ENCODE measurements at places on chromosomes 7 and 10.

DNA sequence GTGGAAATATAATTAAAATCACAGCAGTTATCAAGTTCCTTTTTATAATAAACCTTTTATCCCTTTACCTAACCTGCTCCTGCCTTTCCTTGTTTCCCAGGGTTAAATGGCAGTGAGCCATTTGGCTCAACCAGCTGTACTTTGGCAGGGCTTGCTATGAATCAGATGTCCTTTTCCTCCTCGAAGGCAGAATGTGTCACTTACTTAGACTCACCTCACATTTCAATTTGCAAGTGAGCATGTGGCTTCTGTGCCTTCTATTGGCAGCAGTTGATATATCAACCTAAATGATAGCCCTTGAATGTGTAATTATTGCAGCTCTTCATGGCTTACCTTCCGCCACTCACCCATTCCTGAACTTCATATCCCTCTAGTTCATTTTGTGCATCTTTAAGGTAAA, 301.7 kb downstream of the CSTF2T start:
- DNase-seq, result peak; percentile 38

DNA sequence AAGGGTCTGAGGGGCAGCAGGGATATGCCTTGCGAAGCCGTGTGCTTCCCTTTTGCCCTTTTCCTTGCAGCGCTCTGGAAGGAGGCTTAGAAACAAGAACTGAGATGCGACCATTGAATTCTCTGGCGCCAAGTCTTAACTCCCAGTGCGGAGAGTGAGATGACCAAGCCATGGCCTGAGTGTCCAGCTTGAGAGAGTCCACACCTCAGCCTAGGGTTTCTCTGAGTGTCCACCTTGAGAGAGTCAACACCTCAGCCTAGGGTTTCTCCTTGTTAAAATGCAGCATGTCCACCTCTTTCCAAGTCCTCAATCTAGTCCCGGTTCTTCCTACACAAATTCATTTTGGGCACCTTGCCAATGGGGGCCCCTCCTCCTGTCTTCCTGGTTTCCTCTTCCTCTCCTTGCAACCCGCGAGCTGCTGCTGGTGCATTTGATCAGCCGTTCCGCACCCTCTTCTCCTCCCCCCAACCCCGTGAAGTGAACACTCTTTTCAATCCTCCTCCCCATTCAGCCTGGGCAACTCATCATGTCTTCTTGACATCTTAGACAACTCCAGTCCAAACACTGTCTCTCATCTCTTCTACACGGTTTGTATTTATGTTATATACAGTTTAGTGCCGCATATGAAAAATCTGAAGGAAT, 178.2 kb upstream of the PITRM1 start:
- peak; percentile 38 for DNase-seq

DNA sequence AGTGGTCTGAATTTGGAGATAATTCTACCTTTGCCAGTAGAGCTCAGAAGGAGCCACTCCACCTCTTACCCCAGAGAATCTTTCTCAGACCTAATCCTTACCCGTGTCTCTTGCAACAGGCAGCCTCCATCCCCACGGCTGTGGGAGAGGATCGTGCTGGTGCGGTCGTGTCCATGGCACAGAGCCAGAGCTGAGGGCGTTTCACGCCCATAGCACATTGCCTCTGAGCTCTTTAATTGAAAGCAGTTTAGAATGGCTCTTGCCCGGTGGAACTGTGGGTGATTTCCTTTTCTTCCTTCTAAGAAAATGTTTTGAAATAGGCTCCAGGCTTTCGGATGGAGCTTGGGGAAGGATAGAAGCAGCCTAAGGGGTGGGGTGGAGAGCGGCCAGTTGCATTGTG, 41.5 kb downstream of the PRF1 start:
- DNase-seq, result peak; percentile 50

GRCh38 chr7:92827464-92828120, 8.8 kb downstream of the CDK6 start:
- no peak for DNase-seq

GRCh38 chr10:97766106-97766810, 5.5 kb downstream of the SFRP5 start:
- DNase-seq, result no peak
